Erythroblast (primary cell): ENCODE measurements at places on chromosomes 4 and X.
A peak's percentile ranks its signal among the peaks of the same experiment; 100 is the strongest.

- no peak for DNase-seq
Measured at GRCh38 chrX:9656277-9656676, 109.4 kb downstream of the GPR143 start.

- no peak for DNase-seq
Measured at GRCh38 chrX:125895518-125895917, 270.6 kb downstream of the DCAF12L2 start.

GRCh38 chr4:33802578-33802977, 2441.7 kb downstream of the ARAP2 start:
- no peak for DNase-seq

DNA sequence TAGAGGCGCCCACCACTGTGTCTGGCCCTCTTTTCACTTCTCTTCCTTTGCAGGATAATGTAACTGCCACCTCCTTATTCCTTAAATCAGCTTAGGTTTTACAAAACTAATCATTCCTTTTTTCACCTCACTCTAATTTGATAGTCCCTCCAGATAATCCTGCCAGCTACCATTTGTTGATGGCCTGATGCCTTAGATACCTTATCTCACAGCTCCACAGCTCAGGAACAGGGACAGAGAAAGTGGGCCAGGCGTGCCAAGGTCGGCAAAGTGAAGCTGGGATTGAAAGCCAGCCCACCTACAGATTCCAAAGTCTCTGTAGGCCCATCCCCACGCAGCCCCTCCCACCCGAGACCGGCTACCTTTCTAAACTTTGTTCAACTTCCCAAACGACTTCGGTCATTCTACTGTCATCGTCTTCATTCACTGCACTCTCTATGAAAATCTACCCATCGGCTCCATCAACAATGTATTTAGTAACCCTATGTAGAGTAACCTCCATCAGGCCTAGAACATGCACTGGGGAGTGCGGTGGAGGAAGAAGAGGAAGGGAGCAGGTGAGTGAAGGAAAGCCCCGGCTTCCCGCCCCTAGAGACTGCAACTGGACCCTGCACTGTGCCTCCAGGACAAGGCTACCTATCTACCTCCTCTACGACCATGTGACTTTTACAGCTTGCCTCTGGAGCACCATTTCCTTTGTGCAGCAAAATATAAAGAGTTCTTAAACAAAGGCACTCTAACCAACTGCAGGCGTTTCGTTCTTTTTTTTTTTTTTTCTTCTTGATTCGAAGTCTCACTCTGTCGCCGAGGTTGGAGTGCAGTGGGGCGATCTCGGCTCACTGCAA, 1.5 kb downstream of the CASP6 start:
- peak; percentile 68 for DNase-seq

DNA sequence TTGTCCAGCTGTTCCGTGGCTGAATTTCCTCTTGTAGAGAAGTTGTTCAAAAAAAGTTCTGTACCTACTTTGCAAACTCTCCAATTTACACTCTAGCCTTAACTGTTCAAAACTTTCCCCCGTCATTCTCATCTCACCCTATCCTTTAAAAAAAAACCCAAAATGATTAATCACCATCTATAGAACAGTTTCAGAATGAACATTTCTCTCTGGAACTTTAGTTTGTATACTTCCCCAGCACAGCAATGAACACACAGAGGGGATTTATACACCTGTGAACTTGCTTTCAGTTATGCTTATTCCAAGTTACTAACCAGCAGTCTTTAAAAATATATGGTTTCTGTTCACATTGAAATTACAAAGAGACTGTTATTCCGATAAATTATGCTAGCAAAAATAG, 1.2 kb downstream of the GEMIN8 start:
- DNase-seq: no peak

- DNase-seq: peak; percentile 11
Measured at GRCh38 chrX:40145001-40145922, 47.5 kb upstream of the BCOR start.
